ENCODE measurements at places on chromosomes 3 and 15.

DNA sequence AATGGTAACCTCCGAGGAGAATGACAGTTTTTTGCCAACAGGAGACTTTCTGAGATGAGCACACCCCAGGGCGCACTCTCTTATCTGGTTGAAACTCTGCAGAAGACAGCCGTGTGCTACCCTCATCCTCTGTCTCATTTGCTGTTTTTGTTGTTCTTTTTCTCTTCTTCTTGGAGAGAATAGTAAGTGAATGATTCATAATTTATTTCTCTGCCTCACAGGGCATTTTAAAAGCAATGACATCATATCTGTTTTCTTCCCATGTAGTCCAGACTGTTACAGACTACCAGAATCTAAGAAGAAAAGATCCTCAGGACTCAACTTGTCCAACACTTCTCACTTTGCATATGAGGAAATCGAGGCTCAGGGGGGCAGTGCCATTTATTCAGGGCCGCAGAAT, 771.1 kb upstream of the GRM7 start:
- no peak for DNase-seq

GRCh38 chr15:43132830-43133429, 456 bp upstream of the TMEM62 start:
- no peak for DNase-seq

- no peak for DNase-seq
Observed at GRCh38 chr3:185934767-185935464, 2.9 kb downstream of the TRA2B start.

DNA sequence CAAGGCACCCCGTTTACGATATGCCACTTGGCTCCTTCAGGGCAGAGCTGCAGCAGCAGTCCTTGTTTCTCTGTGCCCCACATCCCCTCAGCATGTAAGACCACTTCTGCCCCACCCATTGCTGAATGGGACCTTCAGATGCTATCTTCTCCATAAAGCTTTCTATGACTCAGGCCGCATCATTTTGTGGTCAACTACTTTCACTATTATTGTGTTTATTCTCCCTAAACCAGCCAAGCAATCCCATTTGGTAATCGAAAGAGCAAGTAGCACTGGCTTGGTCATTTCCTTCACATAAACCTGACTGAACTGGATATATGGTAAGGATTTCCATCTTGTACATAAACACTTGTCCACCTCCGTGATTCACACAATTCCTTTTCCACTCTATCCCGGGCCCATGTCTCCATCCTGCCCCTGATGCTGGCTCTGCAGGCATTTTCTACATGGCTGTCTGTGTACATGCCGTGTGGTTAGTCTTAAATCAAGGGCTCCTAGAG, 25.7 kb downstream of the LIPC start:
- no peak for DNase-seq

DNA sequence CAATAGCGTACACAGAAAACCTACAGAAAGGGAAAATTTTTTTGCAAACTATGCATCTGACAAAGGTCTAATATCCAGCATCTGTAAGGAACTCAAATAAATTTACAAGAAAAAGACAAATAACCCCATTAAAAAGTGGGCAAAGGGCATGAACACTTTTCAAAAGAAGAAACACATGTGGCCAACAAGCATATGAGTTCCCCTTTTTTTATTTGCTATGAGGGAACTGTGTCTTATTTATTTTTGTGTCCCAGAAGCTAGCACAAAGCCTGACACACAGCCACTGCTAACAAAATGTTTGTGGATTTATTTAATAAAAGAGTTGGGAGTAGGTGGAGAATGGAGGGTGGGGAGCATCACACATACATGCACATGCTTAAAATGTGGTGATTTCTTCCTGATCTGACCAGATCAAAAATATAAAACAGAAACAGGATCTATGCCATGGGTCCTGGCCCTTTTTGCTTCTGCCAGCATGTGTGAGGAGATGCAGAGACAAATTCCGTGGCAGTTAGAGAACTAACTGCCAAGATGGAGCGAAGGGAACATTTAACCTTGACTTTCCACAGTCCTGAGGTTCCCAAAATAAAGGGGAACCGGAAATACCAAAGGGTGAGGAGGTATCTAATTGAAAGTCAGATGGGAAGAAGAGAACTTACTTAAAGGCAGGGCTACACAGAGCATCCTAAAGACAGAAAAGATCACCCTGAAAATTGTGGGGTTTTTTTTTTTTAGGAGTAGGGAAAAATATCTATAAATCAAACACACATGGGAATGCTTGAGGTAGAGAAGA, at the start of gene TMEM202:
Gene TMEM202, plus strand, starts transcription at position 510 of the 793 bp plus-strand sequence. Its CDS starts 22 bp downstream, at position 532.
- no peak for DNase-seq

DNA sequence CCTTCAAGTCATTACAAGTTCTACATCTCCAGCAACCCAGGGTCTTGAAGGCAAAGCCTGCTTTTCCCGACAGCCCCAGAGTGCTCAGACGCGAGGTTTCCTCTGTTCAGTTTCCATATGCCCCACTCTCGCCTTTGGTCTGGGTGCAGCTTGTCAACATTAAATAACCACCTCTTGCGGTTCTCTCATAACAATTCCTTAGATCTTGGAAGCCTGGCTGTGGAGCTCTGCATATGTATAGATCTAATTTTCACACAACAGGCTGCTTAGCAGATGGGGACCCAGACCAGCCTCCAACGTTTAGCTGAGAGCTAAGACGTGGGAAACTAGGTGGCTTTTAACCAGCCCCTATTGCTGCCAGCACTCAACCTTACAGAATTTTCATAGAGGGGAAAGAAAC, 295.5 kb downstream of the RPLP1 start:
- no peak for DNase-seq

- no peak for DNase-seq
Observed at GRCh38 chr3:126264381-126264780, 84.0 kb upstream of the ALDH1L1 start.

GRCh38 chr15:44536302-44536961, 515 bp upstream of the EIF3J start:
- peak; percentile 74 for DNase-seq

GRCh38 chr3:79983118-79983517, 215.3 kb upstream of the ROBO1 start:
- no peak for DNase-seq

All from NCI-H187 treated with DMSO at 0.1 percent for 48 hours (cell line).